ENCODE measurements at places on chromosomes 2 and 18. TPM values are rescaled to one million over a fixed set of nuclear protein-coding genes. Genes with fewer than 3 reads are reported as not detected.

The SERPINB10 gene
- 5.6 TPM for total RNA-seq

The FEV gene
- not detected for total RNA-seq

The MDH1B gene
- 0.34 TPM for total RNA-seq

The RGPD3 gene
- 0.27 TPM for total RNA-seq

The CCDC141 gene
- total RNA-seq, result 10.7 TPM

The HRH4 gene
- not detected for total RNA-seq

The TMEM178A gene
- 2.0 TPM for total RNA-seq

The ANKRD29 gene
- 3.3 TPM for total RNA-seq

The MYL1 gene
- not detected for total RNA-seq

Measured in spleen (tissue), 13 donors.